ENCODE measurements at places on chromosomes 6 and 20.

GRCh38 chr20:41330343-41330720 is 10.3 kb upstream of the LPIN3 start:
- no peak for DNase-seq

- no peak for DNase-seq
These were observed 104.2 kb upstream of the QKI start for GRCh38 chr6:163310096-163310972.

DNA sequence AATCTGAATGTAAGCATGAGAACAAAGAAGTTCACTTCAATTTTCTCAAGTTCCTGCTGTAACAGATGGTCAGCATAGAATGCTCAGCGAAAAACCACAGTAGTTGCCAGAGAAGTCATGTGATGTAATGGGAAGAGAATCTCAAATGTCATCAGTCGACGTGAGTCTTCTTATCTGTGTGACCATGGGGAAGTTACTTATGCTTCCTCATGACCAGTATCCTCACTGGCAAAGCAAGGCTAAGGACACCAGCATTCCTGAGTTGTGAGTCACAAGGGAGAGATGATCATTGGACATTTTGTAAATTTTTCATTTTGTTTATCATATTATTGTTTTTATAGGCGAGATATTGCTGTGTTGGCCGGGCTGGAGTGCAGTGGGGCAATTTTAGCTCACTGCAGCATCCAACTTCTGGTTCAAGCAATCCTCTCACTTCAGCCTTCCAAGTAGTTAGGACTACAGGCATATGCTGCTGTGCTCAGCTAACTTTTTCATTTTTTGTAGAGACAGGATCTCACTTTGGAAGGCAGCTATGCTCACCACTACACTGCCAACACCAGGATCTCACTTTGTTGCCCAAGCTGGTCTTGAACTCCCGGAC is 21.9 kb downstream of the SGK1 start:
- no peak for DNase-seq

GRCh38 chr6:134453792-134454510 is 136.0 kb upstream of the SGK1 start:
- DNase-seq: no peak

GRCh38 chr6:89834884-89835792 is 5.5 kb downstream of the CASP8AP2 start:
- DNase-seq: no peak

DNA sequence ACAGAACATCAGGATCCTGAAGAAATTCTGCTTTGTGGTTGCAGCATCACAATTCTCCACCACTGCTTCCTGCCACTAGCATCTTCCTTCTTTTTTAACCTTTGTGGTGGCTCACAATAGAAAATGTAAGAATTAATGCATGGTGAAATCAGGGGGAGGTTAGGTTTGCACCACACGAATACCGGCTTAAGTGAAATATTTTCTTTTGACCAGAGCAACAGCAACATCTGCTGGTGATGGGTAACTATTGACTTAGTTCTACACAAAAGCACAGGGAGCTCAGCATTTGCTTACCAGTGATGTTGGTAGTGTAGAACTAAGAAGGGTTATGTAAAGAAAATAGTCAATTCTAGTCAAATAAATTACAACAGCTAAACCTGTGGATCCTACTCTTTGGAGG is 280.5 kb downstream of the SYNE1 start:
- peak; percentile 6 for DNase-seq

- no peak for DNase-seq
These were observed 1.2 kb downstream of the GATA5 start for GRCh38 chr20:62474604-62475026.

GRCh38 chr6:11246722-11247121 is 14.3 kb upstream of the NEDD9 start:
- no peak for DNase-seq

- no peak for DNase-seq
These were observed 35.9 kb downstream of the SAMD5 start for GRCh38 chr6:147544420-147544819.
